Stimulated activated CD4-positive, alpha-beta T cell treated with anti-CD3 and anti-CD28 coated beads, Interleukin-15, amount 100 ng/mL, for 48 hours (primary cell): ENCODE measurements at places on chromosomes 1 and 21.

GRCh38 chr1:85273397-85273796 is 3.0 kb downstream of the BCL10 start:
- DNase-seq: no peak

DNA sequence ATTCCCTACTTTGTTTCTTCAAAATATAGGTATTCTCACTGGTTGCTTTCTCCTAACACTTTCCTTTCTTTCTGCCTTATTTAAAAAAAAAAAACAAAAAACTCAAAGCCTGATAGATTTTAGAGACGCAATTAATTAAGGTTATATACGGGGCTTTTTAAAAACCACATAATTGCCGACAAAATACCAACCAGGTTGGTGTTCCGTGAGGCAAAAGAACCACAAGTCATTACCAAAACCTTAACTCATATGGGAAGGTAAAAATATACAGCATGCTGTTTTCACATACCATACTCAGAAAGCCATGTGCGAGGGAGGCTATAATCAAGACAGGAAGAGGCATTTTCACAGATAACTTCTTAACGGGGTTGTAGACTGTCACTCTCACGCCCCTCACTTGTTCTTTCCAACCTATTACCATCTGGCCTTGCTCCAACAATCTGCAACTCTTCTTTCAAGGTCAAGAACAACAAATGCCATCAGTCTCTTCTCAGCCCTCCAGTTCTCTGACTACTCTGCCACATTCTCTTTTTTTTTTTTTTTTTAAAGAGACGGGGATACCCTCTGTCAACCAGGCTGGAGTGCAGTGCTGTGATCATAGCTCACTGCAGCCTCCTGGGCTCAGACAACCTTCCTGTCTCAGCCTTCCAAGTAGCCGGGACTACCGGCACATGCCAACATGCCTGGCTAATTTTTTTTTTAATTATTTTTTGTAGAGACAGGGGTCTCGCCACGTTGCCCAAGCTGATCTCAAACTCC is 102.6 kb downstream of the APP start:
- DNase-seq: no peak

DNA sequence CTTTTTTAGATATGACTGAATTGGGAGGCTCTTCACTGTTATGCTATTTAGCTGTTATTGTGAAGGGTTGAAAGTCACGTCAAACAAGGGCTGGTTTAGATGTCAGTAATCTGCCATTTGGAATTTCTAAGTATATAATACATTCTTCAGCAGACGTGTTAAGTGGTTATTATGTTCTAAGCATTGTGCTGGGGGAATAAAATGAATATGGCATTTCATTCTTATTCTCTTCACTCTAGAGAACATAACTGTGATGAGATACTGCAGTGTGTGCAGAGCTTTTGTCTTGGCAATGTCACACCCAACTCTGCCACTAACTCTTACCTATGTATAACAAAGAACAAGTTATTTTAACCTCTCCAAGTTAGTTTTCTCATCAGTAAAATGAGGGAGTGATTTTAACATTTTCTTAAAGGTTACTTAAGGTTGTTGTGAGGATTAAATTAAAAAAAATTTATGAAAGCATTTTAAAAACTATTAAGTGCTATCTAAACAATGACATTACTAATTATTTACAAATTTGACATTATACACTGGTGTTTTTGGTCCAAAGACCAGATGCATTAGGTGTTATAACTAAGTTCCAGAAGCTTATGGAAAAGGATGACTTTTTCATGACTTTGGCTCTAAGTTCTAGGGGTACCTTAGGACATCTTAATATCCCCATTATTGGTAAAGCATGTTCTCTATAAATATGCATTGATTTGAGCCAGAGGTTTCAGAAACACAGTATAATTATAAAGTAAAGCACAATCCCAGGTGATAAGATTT is 58.3 kb downstream of the SLC30A7 start:
- DNase-seq: no peak

DNA sequence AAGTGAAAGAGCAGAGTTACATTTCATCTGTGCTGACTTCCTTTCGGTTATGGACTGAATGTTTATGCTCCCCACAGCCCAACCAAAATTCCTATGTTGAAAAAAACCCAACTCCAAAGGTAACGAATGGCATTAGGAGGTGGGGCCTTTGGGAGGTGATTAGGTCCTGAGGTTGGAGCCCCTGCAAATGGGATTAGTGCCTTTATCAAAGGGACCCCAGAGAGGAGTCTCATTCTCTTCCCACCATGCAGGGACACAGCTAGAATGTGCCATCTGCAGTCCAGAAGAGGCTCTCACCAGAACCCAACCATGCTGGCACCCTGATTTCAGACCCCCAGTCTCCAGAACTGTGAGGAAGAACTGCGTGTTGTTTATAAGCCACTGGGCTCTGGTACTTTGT is 199.3 kb downstream of the TOMM20 start:
- DNase-seq: no peak

DNA sequence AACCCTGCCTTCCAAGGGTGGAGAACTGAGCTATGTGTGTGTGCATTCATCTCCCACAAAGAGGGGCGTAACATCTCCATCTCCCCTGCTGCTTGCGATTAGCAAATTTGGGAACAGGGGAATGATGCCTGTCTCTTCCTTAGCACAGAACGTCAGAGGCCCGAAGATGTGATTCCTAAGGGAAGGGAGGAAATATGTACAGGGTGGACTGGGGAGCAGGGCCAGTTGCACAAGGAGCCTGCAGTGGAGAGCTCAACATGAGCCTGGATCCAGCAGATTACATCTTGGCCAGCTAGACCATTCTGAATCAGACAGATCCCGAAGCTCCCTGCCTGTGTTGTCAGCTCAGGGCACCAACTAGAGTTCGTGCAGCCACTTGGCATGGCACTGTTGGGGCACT is 118.1 kb downstream of the NGF start:
- DNase-seq: no peak

- DNase-seq: no peak
Measured at GRCh38 chr1:119988306-119989062, 81.0 kb downstream of the NOTCH2 start.

GRCh38 chr1:201559679-201560162 is 20.8 kb downstream of the NAV1 start:
- DNase-seq: peak; percentile 50

DNA sequence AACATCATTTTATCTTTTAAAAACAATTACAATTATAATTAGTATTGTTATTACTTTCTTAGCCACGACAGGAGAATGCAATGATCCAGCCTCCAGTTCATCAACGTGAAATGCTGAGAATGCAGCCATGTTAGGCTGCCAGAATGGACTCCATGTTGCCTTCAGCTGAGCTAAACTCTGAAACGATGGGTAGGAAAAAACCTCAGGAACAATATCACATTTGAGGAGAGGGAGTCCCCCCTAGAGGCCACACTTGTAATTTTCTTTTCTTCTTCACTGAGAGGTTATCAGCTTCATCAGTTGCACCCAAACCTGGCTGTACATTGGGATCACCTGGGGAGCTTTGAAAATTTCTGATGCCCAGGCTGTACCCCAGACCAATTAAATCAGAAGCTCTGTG is 34.6 kb upstream of the DNAH14 start:
- DNase-seq: no peak

DNA sequence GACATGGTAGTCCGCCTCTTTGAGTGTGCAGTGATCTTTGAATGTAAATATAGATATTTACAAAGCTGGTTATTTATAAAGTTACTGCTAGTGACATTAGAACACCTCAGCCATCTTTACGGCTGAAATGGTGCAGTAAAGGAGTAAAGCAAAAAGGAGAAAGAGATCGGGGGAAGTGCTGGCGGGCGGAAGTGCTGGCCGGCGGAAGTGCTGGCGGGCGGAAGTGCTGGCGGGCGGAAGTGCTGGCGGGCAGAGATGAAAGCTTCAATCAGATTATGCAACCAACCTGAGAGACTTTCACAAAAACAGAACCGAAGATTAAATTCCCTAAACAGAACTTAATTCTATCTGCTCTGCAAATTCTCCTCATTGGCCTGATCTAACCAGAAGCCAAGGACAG is 1.4 kb upstream of the OR14A16 start:
- no peak for DNase-seq

- no peak for DNase-seq
Measured at GRCh38 chr1:31413405-31414001, 490 bp downstream of the SERINC2 start.

DNA sequence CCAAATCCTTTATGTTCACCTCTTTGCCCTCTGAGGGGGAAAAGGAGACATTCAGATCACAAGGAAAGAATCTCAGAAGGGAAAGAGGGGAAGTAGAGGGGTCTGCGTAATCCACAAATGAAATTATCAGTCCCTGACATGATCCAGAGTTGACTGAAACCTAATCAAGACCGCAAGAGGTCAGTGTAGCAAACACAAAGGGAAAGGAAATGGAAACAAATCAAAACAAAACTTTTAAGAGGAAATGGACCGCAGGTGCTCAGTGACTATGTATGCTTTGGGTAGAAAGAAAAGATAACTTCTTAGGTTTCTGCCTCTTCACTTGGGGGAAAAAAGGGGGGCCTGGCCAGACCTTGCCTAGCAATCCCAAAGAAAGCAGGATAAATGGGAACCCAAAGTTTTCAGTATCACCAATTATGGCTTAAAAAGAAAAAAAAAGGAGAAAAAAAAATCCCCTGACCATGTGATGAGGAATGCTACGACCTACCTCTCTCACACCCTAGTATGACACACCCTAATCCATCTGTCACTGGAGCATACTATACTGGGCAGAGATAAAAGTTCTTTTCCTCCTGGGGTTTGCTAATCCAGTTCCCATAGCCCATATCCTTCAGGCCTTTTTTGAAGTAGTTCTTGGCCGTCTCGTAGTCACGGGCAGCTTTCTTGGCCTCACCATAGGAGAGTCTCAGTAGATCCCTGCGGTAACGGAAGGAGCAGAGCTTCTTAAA is 16.9 kb downstream of the CHRNB2 start:
- DNase-seq: no peak

DNA sequence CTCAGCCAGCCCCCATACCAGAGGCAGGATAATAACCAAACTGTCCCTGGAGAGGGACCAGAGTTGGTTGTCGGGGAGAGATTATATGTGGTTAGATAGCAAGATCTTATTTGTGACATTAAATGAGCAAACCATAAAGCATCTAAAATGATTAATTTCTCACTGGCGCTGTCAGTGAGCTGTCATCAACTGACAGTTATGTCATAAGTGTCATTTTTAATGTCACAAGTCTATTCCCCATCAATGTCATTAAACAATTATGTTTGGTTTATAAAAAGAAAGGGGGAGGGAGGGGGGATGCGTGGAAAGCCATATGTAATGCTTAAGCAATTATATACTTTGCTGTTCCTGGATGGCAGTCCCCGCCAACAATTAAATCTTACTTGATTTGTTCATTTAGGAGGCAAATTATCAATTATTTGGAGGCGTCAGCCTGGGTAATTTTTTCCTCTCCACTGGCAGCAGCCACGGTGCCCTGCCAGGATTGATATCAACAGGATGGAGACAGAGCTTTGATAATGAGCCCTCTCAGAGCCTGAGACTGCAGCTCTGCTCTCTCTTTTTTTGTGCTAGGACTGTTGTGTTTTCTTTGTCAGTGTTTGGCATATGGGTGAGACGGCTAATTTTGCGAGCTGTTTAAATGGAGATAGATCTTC is 333.6 kb upstream of the CAMK1G start:
- no peak for DNase-seq

DNA sequence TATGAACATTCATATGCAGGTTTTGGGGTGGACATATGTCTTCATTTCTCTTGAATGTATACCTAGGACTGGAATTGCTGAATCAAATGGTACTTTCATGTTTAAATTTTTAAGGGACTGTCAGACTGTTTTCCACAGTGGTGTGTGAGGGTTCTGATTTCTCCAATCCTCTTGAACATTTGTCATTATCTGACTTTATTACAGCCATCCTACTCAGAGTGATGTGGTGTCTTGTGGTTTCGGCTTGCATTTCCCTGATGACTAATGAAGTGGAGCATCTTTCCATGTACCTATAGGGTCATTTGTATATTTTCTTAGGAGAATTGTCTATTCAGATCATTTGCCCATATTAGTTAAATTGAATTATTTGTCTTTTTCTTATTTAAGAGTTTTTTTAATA is 35.4 kb upstream of the ZNF281 start:
- DNase-seq: no peak

- DNase-seq: peak; percentile 68
Measured at GRCh38 chr1:212455803-212456528, 23.2 kb downstream of the NENF start.
